Activated T-helper 1 cell treated with Interleukin-2 at 50 U/mL for 16 hours (primary cell): ENCODE measurements at places on chromosomes 7 and 10.

GRCh38 chr7:54944179-54944578 lies 74.6 kb upstream of the EGFR start:
- DNase-seq = no peak

DNA sequence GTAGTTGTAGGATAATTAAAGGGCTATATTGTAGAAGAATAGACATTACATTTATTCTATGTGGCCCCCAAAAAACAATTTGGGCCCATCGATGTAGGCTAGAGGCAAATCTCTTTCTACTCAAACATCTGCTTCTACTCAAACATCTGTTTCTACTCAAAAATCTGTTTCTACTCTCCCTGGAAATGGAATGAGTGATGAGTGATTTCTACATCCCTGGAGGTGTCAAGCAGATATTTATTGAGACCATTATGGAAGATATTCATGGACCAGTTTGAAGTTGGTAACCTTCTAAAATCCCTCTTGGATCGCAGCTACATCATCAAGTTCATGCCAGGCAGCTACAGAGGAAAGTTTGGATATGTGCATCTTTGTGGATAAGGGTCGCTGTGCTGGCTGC lies 5.1 kb upstream of the PLPP4 start:
- no peak for DNase-seq

DNA sequence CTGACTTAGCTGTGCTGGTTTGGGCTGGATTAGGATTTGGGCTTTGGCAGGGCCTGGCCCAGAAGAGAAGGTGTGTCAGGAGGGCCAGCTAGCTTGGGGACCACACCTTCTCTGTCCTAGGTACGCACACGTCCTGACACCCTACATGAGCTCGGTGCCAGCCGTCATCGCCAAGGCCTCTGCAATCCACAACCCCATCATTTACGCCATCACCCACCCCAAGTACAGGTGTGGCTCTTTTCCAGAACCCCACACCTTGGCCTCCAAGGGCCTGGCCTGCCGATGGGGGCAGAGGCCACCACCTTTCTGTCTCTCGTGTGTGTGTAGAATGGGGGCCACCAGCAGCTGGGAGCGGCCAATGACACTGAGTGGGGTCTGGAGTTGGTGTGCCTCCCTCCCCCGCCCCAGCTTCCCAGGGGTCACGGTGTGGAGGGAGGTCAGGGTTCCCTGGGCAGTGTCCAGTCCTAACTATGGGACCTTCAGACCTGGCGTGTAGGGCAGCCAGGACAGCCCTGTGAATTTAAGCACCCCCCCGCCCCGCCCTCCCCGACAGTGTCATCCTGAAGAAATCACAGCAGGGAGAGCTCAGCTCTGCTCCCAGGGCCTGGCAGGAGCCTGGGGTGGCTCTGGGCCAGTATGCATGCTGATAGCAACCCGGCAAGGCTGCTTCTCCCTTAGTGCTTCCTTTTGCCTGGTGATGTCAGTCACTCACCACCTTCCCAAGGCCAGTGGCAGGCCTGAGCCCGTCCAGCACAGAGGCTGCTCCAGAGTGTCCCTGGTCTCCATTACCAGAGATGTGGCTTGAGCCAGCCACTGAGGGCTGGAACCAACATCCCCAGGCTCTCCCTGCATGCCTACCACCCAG lies 6.9 kb upstream of the LDB3 start:
- no peak for DNase-seq

DNA sequence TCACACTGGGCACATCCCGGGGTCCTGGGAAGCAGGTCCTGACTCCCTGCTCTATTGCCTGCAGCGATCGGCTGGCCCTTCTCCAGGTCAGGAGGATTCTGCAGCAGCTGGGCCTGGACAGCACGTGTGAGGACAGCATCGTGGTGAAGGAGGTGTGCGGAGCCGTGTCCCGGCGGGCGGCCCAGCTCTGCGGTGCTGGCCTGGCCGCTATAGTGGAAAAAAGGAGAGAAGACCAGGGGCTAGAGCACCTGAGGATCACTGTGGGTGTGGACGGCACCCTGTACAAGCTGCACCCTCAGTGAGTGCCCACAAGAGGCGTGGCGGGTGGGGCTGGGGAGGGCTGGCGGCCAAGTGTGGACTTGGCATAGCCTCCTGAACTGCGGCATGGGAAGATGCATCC lies 12.8 kb upstream of the HK1 start:
- DNase-seq = no peak

DNA sequence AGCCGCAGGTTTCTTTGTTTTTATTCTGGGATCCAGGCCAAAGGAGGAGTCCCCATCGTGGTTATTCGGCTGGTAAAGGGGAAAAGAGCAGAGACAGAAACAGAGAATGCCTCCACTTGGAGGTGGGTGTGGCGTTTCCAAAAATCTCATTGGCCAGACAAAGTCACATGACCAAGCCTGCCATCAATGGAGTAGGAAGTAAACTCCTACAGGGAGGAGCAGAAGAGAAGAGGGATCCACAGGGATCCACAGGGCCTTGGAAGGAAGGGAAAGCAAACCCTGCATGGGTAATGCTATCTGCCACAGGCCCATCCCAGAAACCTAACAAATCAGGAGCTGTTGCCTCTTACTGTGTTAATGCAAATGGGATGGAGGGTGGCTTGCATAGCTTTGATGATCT lies 425.7 kb upstream of the GALNT17 start:
- DNase-seq = no peak

DNA sequence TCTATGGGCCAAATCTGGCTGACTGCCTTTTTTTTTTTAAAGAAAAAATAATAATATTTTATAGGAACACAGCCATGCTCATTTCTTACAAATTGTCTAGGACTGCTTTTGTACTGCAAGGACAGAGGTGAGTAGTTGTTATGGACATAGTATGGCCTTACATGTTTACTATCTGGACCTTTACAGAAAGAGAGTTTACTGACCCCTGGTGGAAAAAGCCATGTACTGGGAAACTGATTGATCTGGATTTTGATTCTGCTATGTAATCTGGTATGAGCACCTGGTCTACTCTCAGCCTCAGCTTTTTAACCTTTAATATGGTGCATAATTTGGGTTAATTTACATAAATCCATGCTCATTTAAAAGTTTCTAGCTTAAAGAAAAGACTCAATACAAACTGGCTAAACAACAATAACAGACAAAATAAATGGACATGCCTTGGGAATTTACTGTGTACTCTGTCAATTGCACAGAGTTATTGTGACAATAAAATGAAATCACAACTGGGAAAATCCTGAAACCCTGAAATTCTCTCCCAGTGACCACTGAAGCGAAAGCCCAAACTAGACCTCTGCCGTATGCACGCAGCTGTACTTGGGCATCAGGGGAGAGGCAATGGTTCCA lies 260.7 kb downstream of the BMPER start:
- no peak for DNase-seq

GRCh38 chr10:31215052-31215451 lies 104.0 kb upstream of the ZEB1 start:
- DNase-seq = no peak

- no peak for DNase-seq
Observed at GRCh38 chr10:114334301-114334700, 70.0 kb downstream of the AFAP1L2 start.

GRCh38 chr7:69763513-69763912 lies 165.2 kb downstream of the AUTS2 start:
- no peak for DNase-seq

DNA sequence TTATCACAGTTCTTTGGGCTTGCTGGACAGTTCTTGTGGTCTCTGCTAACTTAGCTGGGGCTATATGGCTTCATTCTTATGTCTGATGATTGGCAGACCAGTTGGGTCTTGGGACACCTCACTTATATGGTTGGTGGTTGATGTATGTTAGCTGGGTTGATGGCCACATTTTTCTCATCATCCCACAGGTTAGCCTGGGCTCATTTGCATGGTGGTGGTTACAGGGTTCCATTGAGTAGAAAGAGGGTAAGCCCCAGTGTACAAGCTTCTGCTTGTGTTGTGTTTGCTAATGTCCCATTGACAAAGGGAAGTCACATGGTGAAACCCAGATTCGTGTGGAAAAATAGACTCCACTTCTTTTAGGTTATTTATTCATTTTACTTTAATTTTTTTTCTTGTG lies 40.6 kb downstream of the TMEM60 start:
- DNase-seq = no peak

GRCh38 chr7:28142650-28143049 lies 37.9 kb downstream of the JAZF1 start:
- DNase-seq = no peak

GRCh38 chr10:61882621-61883370 lies 18.7 kb upstream of the ARID5B start:
- DNase-seq = no peak

DNA sequence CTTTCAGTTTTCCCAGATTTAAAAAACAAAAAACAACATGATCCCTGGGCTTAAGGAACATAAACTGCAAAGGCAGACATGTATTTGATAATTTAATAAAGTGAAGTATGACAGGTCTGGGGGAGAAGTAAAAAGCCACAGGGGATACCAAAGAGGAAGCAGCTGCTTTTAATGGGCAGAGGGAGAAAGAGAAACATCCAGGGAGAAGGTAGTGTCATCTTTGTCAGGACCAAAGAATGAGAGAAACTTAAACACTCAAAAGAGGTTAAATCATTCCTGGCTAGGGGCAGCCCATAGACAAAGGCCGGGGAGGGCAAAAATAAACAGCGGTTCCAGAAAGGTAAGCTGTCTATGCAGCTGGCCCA lies 94.5 kb downstream of the GRB10 start:
- DNase-seq = no peak

- no peak for DNase-seq
Observed at GRCh38 chr10:125080984-125081383, 79.4 kb downstream of the CTBP2 start.

DNA sequence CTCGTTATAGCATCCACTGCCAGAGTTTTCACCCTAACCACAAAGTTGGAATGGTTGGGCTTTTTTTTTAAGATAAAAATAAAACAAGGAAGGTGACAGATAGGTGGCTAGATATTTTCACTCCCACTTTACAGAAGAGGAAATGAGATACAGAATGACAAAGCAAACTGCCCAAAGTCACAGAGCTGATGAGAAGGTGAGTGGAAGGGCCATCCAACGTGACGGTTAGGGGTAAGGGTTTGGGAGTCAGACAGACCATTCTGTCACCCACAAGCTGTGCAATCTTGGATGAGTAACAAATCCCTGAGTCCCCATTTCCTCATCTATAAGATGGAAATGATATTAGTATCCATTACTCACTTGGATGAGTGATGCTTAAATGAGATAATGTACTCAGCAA lies 106.9 kb upstream of the PDLIM1 start:
- no peak for DNase-seq

DNA sequence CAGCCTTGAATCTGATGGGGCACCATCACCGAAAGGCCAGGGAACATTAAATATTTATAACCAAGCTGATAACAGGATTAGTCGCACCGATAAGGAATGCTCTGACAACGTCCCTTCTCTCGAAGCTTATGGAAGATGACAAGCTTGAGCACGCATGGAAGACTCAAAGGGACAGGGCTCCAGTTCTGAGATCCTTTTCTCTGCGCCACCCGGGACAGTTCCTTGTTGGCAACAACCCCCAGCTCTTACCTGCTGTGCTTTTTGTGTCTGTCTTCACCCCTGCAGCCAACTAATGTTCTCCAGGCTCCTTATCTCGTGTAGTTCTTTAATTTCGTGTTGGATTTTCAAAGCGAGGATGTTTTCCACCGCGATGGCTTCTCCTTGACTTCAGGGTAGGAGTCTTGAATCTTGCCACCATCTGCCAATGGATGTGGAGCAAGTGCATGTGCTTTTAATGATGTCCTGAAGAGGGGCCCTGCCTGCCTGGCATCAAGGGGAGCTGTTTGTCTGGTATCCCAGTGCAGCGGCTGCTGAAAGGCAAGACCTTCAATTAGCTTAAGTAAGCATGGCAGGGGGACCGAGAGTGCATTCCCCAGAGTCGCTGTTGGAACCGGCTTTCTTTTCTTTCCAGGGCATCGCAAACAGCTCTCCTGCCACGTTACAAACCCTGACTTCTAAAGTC lies 354 bp upstream of the FERD3L start:
- DNase-seq = no peak

DNA sequence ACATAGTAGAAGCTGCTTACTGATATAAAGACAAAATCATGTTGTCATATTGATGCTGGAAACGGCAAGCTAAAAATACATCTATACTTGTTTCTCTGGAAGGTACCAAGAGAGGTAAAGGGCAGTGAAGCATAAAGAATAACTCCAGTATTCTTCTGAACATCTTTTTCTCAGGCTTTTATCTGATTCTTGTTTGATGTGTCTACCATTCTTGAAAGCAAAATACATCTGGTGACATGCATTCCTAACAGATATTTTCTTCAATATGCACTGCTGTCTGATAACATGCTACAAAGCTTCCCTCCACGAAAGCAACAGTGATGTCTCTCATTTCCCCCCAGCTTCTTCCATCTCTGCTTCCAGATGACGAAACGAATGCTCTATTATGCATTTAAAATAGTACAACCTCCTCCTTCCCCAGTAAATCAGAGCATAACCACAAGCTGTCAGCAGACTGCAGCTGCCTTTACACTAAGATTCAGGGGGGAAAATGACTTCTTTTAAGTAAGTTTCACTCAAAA lies 100.8 kb downstream of the ARHGAP21 start:
- no peak for DNase-seq

- no peak for DNase-seq
Observed at GRCh38 chr7:46396481-46396880, 475.4 kb upstream of the IGFBP3 start.

- no peak for DNase-seq
Observed at GRCh38 chr10:118028619-118029018, 18.1 kb downstream of the RAB11FIP2 start.

DNA sequence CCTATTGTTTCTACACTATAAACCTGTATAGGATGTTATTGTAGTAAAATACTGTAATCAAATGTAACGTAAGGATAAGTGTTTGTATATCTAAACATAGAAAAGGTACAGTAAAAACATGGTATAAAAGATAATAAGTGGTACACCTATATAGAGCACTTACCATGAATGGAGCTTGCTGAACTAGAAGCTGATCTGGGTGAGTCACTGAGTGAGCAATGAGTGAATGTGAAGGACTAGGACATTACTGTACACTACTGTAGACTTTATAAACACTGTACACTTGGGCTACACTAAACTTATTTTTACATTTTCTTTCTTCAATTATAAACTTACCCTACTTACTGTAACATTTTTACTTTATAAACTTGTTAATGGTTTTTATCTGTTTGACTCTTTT lies 732.9 kb upstream of the LRRN3 start:
- DNase-seq = no peak

- no peak for DNase-seq
Observed at GRCh38 chr10:112775892-112776674, 174.0 kb upstream of the TCF7L2 start.

DNA sequence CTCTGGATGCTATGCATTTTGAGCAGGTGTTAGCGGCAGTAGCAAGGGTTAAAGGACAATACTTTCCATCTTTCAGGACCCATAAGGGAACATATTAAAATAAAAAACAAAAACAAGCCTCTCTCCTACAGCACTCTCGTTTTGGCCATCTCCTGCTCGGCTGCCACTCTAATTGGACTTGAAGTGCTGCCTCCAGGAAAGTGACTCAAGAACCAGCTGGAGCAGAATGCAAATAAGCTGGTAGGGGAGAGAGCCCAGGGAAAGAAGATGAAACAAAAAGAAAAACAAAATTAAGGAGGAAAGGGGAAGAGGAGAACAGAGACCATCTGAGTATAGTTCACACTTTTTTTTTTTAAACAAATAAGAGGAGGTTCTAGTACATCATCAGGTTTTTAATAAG lies 65.6 kb downstream of the HBP1 start:
- no peak for DNase-seq
